ENCODE measurements at places on chromosomes 2 and 18. TPM values are rescaled to one million over a fixed set of nuclear protein-coding genes. Genes with fewer than 3 reads are reported as not detected.

GRCh38 chr2:70708376-70709199 lies 59.4 kb downstream of the ADD2 start:
- no peak overlapping the region for H3K27ac ChIP-seq
- no peaks in the 10 kb centered on the region for H3K4me1 ChIP-seq
- no peaks in the 10 kb centered on the region for H3K27me3 ChIP-seq
- no peak for DNase-seq
- H3K4me3 ChIP-seq: no peak overlapping the region
- no peaks in the 10 kb centered on the region for H3K36me3 ChIP-seq

- H3K4me3 ChIP-seq: no peak overlapping the region
- no peak overlapping the region for H3K27ac ChIP-seq
- H3K27me3 ChIP-seq: no peaks in the 10 kb centered on the region
- peaks cover 7% of the 10 kb centered on the region for H3K36me3 ChIP-seq
Measured at GRCh38 chr2:151258121-151258520, 3.5 kb downstream of the RBM43 start.

DNA sequence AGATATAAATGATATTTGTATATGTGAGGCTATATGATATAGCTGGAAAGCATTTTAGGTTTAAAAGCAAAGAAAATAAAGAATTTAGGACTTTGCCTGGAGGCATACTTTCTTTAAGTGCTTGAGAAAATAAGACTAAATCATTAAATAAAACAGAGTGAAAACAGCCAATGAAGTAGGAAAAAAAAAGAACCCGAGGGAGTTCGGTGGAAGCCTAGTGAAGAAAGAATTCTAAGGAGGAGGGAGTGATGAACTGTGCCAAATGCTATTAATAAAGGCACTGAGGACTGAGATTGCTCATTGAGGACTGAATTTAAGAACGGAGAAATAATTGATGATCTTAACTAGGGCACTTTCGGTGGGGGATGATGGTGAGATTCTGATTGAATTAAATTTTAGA lies 573.5 kb downstream of the DSC3 start:
- no peaks in the 10 kb centered on the region for H3K36me3 ChIP-seq
- H3K27ac ChIP-seq: no peak overlapping the region
- DNase-seq: no peak
- no peaks in the 10 kb centered on the region for H3K27me3 ChIP-seq
- H3K4me1 ChIP-seq: no peaks in the 10 kb centered on the region

DNA sequence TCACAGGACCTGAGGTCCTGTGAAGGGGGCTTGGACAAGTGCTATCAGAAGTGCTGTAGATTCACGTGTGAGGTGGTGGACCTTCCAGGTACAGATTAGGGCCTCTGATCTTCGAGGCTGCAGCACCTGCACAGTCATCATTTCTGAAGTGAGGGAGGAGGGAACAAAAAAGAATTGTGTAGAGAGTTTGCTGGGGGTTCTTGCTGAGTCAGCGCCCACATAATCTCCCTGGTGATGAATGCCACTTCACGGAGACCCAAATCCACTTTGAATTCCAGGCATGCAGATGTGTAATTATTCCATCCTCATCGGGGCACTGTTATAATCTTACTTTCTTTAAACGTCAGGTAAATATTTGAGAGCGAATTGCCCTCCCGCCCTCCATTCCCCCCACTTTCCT lies 128.5 kb upstream of the CAPN13 start:
- no peaks in the 10 kb centered on the region for H3K4me1 ChIP-seq
- no peak overlapping the region for H3K4me3 ChIP-seq

DNA sequence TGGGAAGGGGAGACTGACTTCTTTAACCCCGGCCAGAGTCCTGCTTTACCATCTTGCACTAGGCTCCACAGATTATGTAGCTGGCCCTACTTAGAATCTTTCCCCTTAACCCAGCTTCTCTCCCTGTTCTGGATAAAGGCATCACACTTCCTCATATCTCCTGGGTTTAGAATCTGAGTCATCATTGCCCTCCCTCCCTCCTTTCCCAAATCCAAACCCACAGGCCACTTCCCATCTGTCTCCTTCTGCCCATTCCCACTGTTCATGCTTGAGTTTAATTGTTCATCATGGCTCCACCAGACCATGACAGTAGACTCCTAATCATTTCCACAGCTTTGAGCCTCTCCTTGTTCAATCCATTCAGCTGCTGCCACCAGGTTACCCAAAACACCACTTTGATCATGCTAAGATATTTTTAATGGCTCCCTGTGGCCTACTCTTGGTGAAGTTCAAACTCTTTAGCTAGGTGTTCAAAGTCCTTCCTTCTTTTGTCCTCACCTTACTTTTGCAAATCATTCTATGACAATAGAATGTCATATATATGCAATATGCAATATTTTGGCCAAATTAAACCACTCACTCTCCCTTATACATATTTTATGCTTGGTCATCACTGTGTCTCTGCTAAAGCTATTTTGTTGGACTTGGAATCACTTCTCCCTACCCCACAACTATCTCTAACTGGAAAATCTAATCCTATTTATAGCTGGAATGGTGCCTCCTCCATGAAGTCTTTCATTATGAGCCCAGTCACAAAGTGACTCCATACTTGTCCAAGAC lies 5.5 kb downstream of the PDE11A start:
- no peaks in the 10 kb centered on the region for H3K36me3 ChIP-seq
- no peak overlapping the region for H3K27ac ChIP-seq
- no peaks in the 10 kb centered on the region for H3K4me1 ChIP-seq
- no peak for DNase-seq

DNA sequence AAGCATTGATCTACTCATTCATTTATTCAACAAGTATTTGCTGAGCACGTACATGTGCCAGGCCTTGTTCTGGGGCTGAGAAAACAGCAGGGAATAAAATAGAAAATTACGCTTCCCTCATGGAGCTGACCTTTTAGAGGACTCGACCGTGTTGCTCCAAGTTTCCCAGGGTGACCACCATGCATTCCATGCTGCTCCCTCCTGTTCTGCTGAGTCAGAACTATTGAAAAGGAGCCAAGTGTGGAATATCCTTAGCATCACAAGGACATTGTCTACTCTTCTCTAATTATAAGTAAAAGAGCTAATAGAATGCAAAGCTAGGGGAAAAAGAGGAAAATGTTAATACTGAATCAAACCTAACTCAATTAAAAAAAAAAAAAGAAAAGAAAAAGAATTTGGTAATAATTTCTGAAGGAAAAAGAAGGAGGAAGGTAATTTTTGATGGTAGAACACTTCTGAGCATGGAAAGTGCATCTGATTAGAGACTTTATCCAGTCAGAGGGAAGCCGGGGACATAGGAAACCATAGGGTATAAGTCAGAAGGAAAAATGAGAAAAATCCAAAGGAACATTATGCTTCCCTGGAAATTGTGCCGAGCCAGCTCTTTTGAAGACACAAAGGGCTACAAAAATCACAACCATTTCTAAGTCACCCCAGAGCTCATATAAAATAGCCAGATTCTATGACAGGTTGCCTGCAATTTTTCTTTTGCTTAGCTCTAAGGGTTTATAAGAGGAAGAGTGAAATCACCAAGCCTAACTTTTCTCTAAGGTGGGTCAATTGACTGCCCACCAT lies 339.4 kb downstream of the RND3 start:
- H3K4me1 ChIP-seq: no peaks in the 10 kb centered on the region
- DNase-seq: no peak
- H3K27ac ChIP-seq: no peak overlapping the region
- H3K4me3 ChIP-seq: no peak overlapping the region
- H3K27me3 ChIP-seq: no peaks in the 10 kb centered on the region
- no peaks in the 10 kb centered on the region for H3K36me3 ChIP-seq

GRCh38 chr2:170122883-170123547 lies 54.9 kb upstream of the MYO3B start:
- H3K4me1 ChIP-seq: no peaks in the 10 kb centered on the region
- no peak overlapping the region for H3K4me3 ChIP-seq
- no peak for DNase-seq
- no peaks in the 10 kb centered on the region for H3K36me3 ChIP-seq
- no peaks in the 10 kb centered on the region for H3K27me3 ChIP-seq
- H3K27ac ChIP-seq: no peak overlapping the region

GRCh38 chr2:2582998-2583545 lies 252.0 kb upstream of the MYT1L start:
- no peak overlapping the region for H3K4me3 ChIP-seq
- H3K27ac ChIP-seq: no peak overlapping the region
- no peaks in the 10 kb centered on the region for H3K4me1 ChIP-seq
- H3K36me3 ChIP-seq: no peaks in the 10 kb centered on the region
- no peaks in the 10 kb centered on the region for H3K27me3 ChIP-seq

DNA sequence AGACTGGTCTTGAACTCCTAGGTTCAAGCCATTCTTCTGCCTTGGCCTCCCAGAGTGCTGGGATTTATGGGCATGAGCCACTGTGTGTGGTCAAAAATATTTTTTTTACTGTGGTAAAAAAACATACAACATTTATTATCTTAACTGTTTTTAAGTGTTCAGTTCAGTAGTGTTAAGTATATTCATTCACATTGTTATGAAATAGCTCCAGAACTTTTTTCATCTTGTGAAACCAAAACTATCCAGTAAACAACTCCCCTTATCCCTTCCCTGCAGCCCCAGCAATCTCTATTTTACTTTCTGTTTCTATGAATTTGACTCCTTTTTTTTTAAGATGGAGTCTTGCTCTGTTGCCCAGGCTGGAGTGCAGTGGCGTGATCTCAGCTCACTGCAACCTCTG lies 9.3 kb downstream of the RMC1 start:
- peaks cover 6% of the 10 kb centered on the region for H3K4me1 ChIP-seq
- DNase-seq: no peak
- H3K36me3 ChIP-seq: peaks cover 22% of the 10 kb centered on the region
- H3K27ac ChIP-seq: no peak overlapping the region

- no peaks in the 10 kb centered on the region for H3K4me1 ChIP-seq
- peak; percentile 30 for DNase-seq
- H3K27me3 ChIP-seq: no peaks in the 10 kb centered on the region
- no peak overlapping the region for H3K27ac ChIP-seq
- H3K4me3 ChIP-seq: no peak overlapping the region
- H3K36me3 ChIP-seq: no peaks in the 10 kb centered on the region
Measured at GRCh38 chr2:172253190-172254052, 150.7 kb upstream of the DLX2 start.

DNA sequence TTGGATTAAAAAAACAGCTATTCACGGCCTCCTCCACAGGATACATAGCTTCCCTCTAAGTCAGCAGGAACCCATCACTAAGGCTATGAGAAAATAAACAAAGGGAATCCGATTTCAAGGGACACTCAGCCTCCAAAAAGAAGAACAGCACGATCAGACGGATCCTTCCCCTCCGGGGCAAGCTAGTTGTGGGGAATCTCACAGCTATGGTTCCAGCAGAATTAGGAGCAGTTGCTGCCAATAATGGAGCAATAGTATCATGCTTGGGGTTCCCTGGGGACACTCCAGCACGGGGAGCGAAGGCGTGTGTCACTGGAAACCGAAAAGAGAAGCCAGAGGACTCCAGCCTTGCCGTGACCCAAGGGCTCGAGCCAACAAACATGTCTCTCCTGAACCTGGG lies 163.1 kb downstream of the TTC32 start:
- H3K36me3 ChIP-seq: no peaks in the 10 kb centered on the region
- H3K4me1 ChIP-seq: no peaks in the 10 kb centered on the region
- H3K4me3 ChIP-seq: no peak overlapping the region
- no peak overlapping the region for H3K27ac ChIP-seq

GRCh38 chr18:62368100-62368499 lies 43.0 kb downstream of the TNFRSF11A start:
- no peak overlapping the region for H3K27ac ChIP-seq
- H3K27me3 ChIP-seq: no peaks in the 10 kb centered on the region
- no peaks in the 10 kb centered on the region for H3K4me1 ChIP-seq
- DNase-seq: no peak
- H3K4me3 ChIP-seq: no peak overlapping the region

DNA sequence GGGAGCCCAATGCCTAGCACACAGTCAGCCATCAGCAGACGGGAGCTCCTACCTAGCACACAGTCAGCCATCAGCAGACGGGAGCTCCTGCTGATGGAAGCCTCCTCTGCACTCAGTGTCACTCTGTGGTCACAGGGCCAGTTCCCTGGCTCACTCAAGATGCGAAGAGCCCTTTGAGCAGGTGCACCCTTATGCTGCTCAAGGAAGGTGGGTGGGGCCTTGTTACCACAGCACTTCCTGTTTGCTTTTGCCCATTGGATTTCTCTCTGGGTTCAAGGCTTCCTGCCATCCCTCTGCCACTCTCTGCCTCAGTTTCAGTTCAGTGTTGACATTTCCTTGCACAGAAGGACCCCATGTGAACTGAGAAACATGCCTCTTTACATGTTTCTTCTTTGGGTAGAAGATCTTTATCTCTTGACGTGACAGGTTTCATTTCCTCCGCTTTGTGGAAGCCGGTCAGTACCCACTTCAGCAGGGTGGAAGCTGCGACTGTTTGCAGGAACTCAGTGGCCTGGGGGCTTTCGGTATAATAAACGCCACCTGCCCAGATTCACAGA lies 11.6 kb downstream of the TRIB2 start:
- H3K27ac ChIP-seq: peak overlapping the region; percentile 20
- H3K4me3 ChIP-seq: peak overlapping the region; percentile 35
- DNase-seq: peak; percentile 41
- no peaks in the 10 kb centered on the region for H3K27me3 ChIP-seq

DNA sequence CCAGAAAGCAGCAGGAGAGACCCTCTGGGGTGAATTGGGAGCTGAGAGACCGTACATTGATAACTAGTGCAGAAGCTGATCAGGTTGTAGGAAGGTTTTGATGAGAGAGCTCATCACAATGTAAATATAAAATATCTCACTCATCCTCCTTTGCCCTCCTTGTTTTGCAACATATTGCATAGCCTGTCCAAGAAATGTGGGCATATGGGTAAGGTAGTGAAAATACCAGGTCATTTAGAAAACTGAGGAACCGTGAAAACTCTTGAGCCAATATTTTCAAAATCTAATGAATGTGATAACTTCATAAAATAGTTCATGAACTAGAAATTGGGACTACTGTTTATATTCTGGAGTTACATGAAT lies 31.4 kb downstream of the C18orf54 start:
- H3K36me3 ChIP-seq: no peaks in the 10 kb centered on the region
- no peak overlapping the region for H3K4me3 ChIP-seq
- no peak for DNase-seq
- no peak overlapping the region for H3K27ac ChIP-seq

- H3K36me3 ChIP-seq: no peaks in the 10 kb centered on the region
- no peaks in the 10 kb centered on the region for H3K4me1 ChIP-seq
- H3K27ac ChIP-seq: no peak overlapping the region
- no peak for DNase-seq
- H3K4me3 ChIP-seq: no peak overlapping the region
Measured at GRCh38 chr2:240200230-240201051, 60.0 kb upstream of the OTOS start.

Gene DES
- not detected for total RNA-seq

Gene C2orf74
- total RNA-seq: 14.1 TPM

Gene LAMA1
- not detected for total RNA-seq

Gene CABYR
- total RNA-seq: 1.7 TPM

Gene SPATA3
- not detected for total RNA-seq

Gene ARHGAP15
- 41.4 TPM for total RNA-seq

Gene TNS1
- total RNA-seq: 1.8 TPM

Gene TCF7L1
- total RNA-seq: not detected

Gene ALPG
- not detected for total RNA-seq
